ENCODE measurements at places on chromosomes 7 and 10. TPM values are rescaled to one million over a fixed set of nuclear protein-coding genes. Genes with fewer than 3 reads are reported as not detected.

GRCh38 chr7:103668279-103668941, 222.4 kb upstream of the SLC26A5 start:
- DNase-seq, result no peak

- no peak for DNase-seq
These were observed 149.7 kb downstream of the NOC3L start for GRCh38 chr10:94213001-94213530.

- DNase-seq, result no peak
These were observed 207.3 kb upstream of the SH2B2 start for GRCh38 chr7:102079140-102080018.

- no peak for DNase-seq
These were observed 11.6 kb downstream of the MTPN start for GRCh38 chr7:135965602-135966001.

Gene RNF32
- total RNA-seq, result 3.6 TPM

Gene SSC4D
- not detected for total RNA-seq

Gene KDM7A
- 7.7 TPM for total RNA-seq

Measured in OCI-LY7 (cell line).